Epithelial cell of proximal tubule (primary cell): ENCODE measurements at places on chromosomes 1 and 21. TPM values are rescaled to one million over a fixed set of nuclear protein-coding genes. Genes with fewer than 3 reads are reported as not detected.

Gene DCDC2B
- not detected in 2 replicates for total RNA-seq

Gene SH2D5
- total RNA-seq: 15.2 and 23.8 TPM in 2 replicates

Gene NUCKS1
- total RNA-seq: 92.5 and 104 TPM in 2 replicates

Gene LRRC53
- total RNA-seq: not detected in 2 replicates

Gene TSPEAR
- not detected in 2 replicates for total RNA-seq

Gene LCE3C
- not detected in 2 replicates for total RNA-seq

Gene RAB42
- total RNA-seq: 14.5 and 18.3 TPM in 2 replicates

Gene AMY1B
- total RNA-seq: not detected in 2 replicates

Gene NBPF6
- not detected in 2 replicates for total RNA-seq

Gene SPRR4
- total RNA-seq: not detected in 2 replicates

Gene MPL
- not detected in 2 replicates for total RNA-seq

Gene TNFRSF9
- total RNA-seq: 0.69 and 1.4 TPM in 2 replicates

Gene DPH2
- 29.5 and 48.5 TPM in 2 replicates for total RNA-seq

Gene SPRR3
- not detected in 2 replicates for total RNA-seq

Gene CCDC185
- not detected in 2 replicates for total RNA-seq

Gene OR2T2
- not detected in 2 replicates for total RNA-seq

Gene COG2
- 17.2 and 20.3 TPM in 2 replicates for total RNA-seq

Gene ZNF697
- 5.7 and 6.8 TPM in 2 replicates for total RNA-seq

Gene LGR6
- under 0.01 TPM in 1 of 2 replicates, not detected in the other for total RNA-seq

Gene KRTAP15-1
- not detected in 2 replicates for total RNA-seq

Gene SYDE2
- total RNA-seq: 2.9 and 4.7 TPM in 2 replicates

Gene HIVEP3
- 3.9 and 6.7 TPM in 2 replicates for total RNA-seq

Gene APOBEC4
- not detected in 2 replicates for total RNA-seq

Gene TFF3
- 0.29 and 1.0 TPM in 2 replicates for total RNA-seq

Gene SYT11
- 13.2 and 15.4 TPM in 2 replicates for total RNA-seq

Gene FCMR
- 0.65 TPM in 1 of 2 replicates, not detected in the other for total RNA-seq

Gene EDARADD
- total RNA-seq: 1.1 and 3.3 TPM in 2 replicates

Gene ARHGAP29
- total RNA-seq: 131 and 132 TPM in 2 replicates

Gene CATSPERE
- total RNA-seq: under 0.01 and 0.07 TPM in 2 replicates

Gene DNALI1
- 3.5 and 16.4 TPM in 2 replicates for total RNA-seq
